CD4-positive, alpha-beta memory T cell (primary cell): ENCODE measurements at places on chromosomes 1 and 21.

DNA sequence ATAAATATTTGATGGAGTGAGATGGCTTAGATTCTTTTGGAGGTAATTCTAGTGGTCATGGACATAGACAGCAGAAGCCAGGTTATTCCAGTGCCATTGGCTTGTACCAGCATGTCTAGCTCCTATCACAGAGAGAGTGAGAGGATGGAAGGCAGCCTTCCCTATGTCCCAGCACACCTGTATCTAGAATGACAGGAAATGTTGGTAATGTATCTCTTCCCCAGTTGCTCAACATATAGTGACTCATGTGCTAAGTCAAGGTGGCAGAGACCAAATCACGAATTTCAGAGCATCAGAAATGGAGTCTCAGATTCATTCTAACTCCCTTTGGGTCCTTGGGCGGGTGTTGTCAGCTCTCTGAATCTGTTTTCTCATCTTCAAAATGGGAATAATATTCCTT is 28.4 kb downstream of the METTL13 start:
- DNase-seq, result no peak

GRCh38 chr1:50720457-50721053 is 239.5 kb downstream of the FAF1 start:
- DNase-seq, result no peak

- DNase-seq, result no peak
These were observed 31.2 kb upstream of the LAPTM5 start for GRCh38 chr1:30788580-30789387.

GRCh38 chr1:61962631-61963030 is 220.4 kb downstream of the PATJ start:
- no peak for DNase-seq

DNA sequence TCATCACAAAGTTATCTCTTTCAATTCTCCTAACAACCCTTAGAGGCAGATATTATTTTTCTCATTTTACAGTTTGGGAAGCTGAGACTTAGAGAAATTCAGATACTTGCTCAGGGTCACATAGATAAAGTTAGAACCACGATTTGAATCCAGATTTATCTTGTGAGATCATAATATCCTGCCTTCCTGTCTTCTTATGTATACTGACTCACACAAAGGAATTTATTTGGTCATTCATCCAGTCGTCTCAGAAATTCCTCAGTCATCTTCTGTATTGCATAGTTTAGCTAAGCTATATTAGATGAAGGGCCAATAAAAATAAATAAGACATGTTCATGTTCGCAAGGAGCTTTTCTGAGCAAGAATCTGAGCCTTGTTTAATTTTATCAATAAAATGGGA is 35.8 kb upstream of the RUNX1 start:
- no peak for DNase-seq

DNA sequence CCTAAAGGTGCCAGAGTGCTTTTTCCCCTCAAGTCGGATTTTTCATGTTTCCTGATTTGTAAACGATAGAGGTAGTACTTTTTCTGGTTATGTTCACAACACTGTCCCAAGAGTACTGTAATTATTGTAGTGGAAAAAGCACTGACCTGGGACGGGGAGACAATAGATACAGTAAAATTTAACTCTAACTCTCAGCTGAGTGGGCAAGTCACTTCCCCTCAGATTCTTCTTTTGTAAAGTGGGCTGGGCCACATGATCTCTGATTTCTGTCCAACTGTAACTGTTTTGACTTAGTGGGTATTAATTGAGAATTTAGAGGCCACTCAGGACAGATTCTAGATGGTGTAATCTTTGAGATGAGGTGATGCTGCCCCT is 19.1 kb downstream of the MARCKSL1 start:
- DNase-seq, result no peak

DNA sequence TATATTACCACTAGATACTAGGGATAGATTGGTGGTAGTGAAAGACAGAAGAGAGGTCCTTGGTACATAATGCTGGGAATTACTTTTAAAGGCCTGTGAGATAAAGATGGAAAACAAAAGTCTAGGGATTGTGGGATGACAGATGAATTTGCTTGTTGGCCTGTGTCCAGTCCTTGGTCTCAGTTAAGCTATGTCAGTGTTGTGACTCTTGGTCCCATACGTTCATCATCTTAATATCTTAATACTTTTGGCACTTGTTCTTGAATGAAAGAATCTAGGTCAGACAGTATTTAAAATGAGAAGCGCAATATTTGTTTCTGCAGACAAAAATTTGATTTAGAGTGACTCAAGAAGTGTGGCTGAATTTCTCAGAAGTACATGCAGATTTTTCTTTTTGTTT is 7.6 kb downstream of the RPL5 start:
- no peak for DNase-seq

DNA sequence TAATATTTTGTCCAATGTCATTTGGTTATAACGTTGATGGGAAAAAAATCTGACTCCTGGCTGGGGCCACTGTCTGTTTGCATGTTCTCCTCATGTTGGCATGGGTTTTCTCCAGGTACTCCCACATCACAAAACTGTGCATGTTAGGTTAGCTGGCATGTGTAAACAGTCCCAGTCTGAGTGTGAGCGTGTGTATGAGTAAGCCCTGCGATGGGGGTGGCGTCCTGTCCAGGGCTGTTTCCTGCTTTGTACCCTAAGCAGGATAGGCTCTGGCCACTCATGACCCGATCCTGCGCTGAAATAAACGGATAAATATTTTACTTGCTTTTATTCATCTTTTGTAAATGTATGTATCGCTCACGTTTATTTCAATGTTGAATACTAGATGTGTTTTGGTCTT is 13.5 kb downstream of the EFCAB14 start:
- no peak for DNase-seq

GRCh38 chr1:167797015-167797414 is 75.2 kb downstream of the MPZL1 start:
- no peak for DNase-seq

DNA sequence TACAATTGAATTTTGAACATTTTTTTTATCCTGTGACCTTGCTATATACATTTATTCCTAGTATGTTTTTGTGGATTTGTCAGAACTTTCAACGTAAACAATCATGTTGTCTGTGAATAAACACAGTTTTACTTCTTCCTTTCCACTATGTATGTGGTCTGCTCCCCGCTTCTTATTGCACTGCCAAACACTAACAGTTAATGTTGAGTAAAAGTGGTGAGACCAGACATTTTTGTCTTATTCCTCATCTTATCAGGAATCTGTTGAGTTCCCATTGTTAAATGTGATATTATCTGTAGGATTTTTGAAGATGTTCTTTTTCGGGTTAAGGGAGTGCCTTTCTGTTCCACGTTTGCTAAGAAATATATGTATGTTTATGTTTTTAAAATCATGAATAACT is 45.9 kb downstream of the CAMSAP2 start:
- no peak for DNase-seq

DNA sequence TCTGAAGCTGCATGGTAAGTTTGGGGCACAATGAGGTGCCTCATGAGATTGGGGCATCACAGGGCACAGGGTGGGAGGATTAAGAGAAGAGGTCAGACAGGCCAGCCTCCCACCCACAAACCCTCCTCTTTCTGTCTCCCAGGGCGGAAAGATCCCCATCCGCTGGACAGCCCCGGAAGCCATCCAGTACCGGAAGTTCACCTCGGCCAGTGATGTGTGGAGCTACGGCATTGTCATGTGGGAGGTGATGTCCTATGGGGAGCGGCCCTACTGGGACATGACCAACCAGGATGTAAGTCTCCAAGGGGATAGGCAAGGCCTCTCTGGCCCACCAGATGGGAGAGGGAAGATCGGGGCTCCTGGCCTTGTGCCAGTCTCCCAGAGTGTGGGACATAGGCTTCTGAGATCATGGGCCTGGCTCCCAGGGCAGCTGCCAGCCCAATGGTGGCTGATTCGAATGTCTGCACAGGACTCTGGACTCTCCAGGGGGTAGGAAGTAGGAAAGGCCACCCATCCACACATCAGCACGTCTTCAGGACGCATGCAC is 63.7 kb downstream of the LACTBL1 start:
- DNase-seq, result no peak

DNA sequence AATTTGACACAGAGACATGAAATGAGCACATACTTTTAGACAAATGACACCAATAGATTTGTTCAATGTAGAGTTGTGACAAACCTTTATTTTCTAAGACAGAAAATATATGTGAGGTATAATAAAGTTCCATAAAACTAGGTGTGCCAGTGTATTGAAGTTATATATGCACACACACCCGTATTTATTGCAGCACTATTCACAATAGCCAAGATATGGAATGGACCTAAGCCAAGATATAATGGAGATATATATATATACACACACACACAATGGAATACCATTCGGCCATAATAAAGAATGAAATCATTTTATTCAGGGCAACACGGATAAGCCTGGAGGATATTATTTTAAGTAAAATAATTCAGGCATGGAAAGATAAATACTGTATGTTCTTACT is 1013.5 kb downstream of the KCNT2 start:
- no peak for DNase-seq

- no peak for DNase-seq
These were observed 4.7 kb upstream of the SYNJ1 start for GRCh38 chr21:32732544-32732943.

DNA sequence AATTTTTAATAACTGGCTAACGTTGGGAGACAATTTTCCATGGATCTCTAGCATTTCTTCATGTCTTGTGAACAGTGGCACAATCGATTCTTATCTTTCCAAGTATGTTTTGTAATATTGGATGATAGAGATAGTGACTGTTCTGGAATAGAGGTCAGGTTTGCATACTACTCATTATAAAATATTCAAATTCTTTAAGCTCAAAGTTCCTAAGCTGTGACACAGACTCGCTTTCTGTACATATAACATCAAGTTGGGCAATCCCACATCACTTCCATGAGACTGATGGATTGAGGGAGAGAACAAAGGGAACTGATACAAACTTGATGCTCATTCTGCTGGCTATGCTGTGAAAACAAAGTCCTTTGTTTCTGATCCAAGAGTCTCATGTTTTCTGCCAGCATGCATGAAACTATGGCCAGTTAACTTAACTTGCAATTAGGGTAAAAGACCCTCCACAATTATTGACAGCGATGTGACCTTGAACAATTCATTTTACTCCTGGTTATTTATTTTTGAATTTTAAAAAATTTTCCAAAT is 392.4 kb downstream of the TTLL7 start:
- DNase-seq, result no peak

DNA sequence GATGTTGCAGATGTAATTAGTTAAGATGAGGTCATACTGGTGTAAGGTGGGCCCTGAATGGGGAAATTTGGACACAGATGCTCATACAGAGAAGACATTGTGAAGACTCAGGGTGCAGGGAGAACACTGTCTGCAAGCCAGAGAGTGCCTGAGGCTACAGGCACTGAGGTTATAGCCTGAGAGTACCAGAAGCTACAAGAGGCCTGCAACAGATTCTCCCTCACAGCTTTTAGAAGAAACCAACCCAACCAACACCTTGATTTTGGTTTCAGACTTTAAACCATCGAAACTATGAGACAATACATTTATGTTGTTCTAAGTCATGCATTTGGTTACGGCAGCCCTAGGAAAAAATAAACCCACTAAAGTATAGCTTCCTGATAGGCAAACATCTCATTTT is 321.7 kb upstream of the USP25 start:
- no peak for DNase-seq

DNA sequence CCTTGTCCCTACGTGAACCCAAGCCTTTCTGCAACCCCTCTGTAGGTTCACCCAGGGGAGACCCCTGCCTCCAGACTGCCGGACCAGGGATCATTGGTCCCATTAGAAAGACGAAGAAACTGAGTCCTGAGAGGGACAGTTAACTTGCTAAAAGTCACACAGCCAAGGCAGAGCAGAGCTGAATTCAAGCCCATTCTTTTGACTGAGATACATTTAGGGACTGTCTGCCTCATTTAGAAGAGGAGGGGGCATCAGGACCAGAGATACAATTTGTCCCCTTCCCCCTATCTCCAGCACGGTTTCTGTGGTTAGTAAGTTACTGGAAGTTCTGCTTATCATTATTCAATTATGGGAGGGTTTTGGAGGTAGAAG is 19.1 kb downstream of the KCNQ4 start:
- no peak for DNase-seq

DNA sequence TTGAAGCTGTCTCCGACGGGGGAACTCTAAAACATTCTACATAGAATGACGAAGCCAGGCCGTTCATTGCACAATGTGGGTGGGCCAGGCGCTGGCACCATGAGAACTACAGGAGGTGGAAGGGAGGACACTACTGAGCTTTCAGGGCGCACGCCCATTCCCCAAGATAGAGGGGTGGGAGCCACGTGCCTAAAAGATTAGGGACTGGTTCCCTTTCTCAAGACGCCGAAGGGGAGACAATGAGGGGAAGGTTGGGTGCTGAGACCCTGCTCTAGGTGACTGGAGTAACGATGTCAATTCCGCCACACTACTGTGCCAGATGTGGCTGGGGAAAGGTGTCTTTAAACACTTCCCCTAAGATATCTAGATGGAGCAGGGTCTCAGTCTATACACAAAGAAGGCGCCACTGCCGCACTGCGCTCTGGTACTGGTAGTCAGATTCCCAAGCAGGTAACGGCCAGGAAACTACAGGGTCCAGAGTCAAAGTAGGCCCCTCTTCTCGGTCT is 782 bp downstream of the CSDE1 start:
- DNase-seq, result peak; percentile 49

DNA sequence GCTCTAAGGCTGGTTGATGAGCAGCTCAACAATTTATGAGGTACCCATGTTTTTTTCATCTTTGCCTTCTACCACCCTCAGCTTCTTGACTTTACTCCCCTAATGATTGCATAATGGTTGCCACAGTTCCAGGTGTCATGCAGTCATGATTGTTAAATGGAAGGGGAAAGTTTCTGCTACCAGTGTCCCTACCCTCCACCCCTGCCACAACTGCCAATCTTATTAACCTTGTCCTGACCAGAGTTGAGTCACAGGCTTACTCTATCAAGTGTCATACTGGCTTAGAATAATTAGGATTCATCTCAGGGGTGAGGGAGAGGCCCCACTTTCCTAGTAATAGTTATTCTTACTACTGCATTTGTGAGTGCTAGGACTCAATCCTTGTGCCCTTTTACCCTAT is 7.9 kb upstream of the FUBP1 start:
- no peak for DNase-seq

DNA sequence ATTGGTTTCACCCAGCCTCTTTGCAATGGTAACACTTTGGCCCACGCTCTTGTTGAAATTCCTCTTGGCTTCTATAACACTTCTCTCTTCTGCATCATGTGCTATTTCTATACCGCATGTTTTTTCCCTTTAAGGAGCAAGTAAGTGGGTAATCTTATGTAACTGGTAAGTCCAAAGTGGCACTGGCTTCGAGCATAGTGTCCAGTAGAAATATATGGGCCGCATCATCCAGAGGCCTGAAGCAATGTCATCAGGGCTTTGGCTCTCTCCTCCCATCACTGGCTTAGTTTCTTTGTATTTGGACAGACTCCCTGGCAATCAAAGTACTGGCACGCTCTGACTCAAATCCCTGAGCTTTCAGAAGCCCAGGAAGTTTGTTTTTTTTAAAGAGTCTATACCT is 17.5 kb downstream of the CHML start:
- DNase-seq, result no peak
